ENCODE measurements at places on chromosomes 1 and 21.
A peak's percentile ranks its signal among the peaks of the same experiment; 100 is the strongest.

DNA sequence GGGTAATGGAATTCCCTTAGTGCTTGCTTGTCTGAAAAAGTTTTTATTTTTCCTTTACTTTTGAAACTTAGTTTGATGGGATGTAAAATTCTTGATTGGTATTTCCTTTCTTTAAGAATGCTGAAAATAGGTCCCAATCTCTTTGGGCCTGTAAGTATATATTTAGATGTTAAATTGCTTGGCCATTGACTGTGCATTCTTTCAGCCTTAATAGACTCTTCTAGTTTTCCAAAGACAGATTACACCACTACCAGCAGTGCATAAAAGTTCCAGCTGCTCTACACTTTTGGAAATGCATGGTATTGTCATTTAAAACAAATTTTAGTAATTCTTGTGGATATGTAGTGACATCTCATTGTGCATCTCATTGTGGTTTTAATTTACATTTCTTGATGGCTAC, 464.8 kb upstream of the USP24 start:
- no peak for DNase-seq

- no peak for DNase-seq
Measured at GRCh38 chr1:87644579-87645190, 316.0 kb downstream of the LMO4 start.

- no peak for DNase-seq
Measured at GRCh38 chr1:183236158-183236725, 50.2 kb downstream of the LAMC2 start.

GRCh38 chr21:16742131-16742641, 770.7 kb upstream of the CXADR start:
- DNase-seq: no peak

- DNase-seq: no peak
Measured at GRCh38 chr1:192756847-192757246, 52.0 kb upstream of the RGS2 start.

GRCh38 chr1:83098131-83098530, 900.8 kb downstream of the TTLL7 start:
- no peak for DNase-seq

DNA sequence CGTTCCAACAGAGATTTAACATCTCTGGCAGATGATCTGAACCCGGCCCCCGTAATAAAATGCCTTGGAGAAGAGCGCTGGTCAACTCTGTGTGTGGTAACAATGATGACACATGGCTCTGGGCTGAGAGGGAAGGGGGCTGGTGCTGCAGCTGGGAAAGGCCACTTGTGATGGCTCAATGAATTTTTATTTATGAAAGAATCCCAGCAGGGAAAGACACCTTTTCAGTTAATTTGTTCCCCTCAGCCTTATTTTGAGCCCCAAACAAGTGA, 59.4 kb downstream of the SYT6 start:
- DNase-seq: no peak

DNA sequence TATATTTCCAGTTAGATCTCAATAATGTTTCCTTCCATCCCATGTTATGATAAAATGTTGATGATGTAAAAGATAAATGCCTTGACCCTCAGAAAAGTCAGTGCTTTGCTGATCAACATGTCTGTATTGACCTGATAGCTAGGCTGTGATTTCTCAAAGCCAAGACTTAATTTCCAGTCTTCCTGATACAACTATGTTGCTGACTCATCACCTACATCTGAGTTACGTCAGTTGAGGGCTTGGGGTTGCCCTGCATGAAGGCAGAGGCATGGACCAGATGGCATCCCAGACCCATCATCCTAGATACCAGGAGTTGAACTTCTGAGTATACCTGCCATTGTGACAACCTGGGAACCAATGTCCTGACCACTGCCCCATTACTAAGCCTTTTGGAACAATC, 4.8 kb downstream of the LCE1D start:
- DNase-seq: no peak

GRCh38 chr1:200977071-200977754, 46.3 kb downstream of the KIF21B start:
- no peak for DNase-seq

GRCh38 chr1:206734499-206735142, 36.0 kb upstream of the IL19 start:
- DNase-seq: peak; percentile 62

- DNase-seq: no peak
Measured at GRCh38 chr1:66290761-66291530, 243.0 kb upstream of the SGIP1 start.

DNA sequence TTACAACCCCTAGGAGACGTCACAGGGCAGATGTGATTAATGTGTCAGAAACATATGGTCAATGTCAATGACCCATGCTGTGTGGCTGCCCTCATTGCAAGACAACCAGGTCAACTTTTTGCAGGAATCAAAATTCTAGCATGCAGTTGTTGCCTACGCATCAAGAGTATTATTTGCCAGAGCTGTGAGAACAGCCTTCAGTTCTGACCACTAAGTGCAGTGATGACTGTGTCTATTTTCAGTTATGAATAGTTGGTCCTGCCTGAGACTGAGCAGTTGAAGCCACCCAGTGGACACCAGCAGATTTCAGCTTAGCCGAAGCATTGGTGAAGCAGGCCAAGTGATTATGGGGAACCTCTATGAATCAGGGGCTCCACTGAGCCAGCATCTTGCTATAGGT, 47.3 kb downstream of the LYPLAL1 start:
- no peak for DNase-seq

- no peak for DNase-seq
Measured at GRCh38 chr21:40620386-40621145, 226.4 kb downstream of the DSCAM start.

GRCh38 chr1:171753182-171753581, 11.3 kb upstream of the VAMP4 start:
- no peak for DNase-seq
